ENCODE measurements at places on chromosomes 13 and 19.
A peak's percentile ranks its signal among the peaks of the same experiment; 100 is the strongest.

DNA sequence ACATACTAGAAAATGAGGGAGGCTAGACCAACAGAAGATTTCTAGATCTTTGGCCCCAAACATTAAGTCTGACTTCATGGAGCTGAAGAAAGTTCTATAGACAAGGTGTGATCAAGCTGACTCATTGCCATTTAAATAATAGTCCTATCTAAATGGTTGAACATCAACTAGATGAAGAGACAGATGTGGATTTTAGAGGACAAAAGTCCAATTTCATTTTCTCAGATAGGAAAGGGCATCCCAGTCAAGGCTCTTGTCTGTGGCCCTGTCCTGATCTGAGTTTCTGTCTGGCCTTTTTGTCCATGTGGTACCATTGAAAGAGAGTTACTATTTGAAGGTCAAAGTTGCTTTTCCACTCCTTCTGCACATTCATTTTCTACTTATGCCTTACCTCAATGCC lies 74.6 kb downstream of the MBNL2 start:
- no peak for DNase-seq

- DNase-seq, result no peak
Measured at GRCh38 chr13:97600458-97601075, 166.6 kb downstream of the RAP2A start.

GRCh38 chr19:17254636-17255035 lies 8.9 kb upstream of the NR2F6 start:
- no peak for DNase-seq

DNA sequence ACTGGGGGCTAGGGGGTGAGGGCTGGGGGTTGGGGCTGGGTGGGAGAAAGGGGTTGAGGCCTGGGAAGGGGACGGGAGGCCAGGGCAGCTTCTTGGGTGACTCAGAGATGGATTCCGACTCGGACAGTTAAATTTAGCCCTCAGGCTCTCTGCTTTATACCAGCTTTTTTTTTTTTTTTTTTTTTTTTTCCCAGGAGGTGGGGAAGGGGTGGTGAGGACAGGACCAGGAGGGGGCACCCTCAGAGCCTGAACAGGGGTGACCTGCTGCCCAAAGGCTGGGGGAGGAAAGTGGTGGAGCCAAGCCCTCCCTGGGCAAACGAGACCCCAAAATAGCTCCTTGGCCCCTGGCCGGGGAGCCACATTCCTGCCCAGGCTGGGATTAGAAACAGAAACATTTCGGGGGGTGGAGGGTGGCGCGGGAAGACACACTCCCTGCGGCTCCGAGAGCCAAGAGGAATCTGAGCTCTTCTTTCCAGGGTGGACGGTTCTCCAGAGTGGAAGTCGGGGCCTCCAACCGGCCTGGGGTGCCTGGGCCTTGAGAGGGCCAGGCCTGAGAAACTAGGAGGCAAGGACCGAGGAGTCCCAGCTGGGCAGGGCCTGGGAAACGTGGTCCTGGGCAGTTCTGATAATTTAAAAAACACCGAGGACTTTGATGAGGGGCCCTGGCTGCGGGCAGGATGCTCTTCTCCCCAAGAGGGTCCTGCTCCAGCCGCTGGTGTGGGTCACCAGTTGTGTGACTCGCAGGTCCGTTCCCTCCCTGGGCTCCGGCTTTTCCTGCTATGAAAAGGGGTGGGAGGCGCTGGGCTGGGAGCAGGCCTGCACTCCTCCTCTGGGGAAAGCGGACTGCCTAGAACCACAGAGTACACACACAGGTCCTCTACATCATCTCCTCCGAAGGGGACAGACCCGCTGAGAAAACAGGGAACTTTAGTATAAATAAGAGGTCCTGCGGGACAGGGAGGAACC lies 813 bp upstream of the DMPK start:
- DNase-seq, result no peak

DNA sequence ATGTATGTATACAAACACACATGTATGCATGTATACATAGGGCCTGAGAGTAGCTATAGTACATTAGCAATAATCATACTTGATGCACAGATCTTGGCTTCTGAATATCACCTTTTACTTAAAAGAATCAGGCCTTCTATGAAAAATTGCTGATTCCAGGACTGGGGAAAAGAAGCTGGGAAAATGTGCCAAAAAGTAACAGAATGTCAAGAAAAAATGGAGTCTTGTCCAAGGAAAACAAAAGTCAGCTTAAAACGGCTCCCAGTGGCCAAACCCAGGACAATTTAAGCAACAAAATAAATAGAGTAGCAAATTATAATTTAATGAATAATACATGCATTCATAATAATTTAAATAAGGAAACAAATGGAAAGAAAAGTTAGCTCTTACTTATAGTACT lies 2104.9 kb downstream of the PCDH9 start:
- DNase-seq, result no peak

- no peak for DNase-seq
Measured at GRCh38 chr13:37485756-37486155, 112.8 kb downstream of the POSTN start.

DNA sequence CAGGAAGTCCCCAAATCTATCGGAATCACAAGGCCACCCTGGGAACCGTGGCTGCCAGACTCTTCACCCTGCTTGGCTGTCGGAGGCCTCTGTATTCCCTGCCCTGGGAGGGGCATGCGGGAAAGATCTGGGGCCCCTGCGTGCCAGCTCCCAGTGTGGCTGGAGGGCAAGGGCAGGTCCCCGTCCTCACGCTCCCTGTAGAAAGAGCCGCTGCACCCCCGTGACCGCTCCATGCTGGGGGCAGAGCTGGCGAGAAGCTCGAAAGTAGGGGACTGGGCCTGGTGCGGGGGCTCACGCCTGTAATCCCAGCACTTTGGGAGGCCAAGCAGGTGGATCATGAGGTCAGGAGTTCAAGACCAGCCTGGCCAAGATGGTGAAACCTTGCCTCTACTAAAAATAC lies 208.4 kb upstream of the SOX1 start:
- DNase-seq, result no peak

GRCh38 chr13:29817604-29818378 lies 32.6 kb downstream of the UBL3 start:
- no peak for DNase-seq

DNA sequence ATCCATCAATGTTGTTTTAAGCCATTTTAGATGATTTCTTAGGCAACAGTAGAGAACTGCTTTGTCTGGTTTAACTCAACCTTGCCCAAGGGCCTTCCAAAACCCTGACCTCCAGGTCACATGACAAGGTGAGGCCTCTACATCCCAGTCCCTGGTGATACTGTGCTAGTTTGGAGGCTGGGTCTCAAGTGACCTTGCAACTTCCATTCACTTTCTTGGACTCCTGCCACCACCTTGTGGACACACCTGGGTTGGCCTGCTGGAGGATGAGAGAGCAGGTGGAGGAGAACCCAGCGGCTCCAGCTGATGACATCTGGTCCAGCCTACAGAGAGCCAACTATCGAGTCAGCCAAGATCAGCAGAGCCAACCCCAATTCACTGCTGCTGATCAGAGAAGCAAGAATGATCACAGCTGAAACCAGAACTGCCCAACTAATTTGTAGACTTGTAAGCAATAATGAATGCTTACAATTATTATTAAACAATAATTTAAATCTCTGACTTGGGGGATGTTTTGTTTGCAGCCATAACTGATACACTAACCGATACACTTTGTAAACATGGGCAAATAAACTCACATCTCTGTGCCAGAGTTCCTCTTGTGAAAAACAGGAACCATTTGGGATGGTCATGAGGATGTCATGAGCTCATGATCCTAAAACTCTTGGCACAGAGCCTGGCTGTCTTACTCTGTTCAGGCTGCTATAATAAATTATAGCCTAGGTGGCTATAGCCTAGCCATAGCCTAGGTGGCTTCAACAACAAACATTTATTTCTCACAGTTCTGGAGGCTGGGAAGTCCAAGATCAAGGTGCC lies 11.5 kb downstream of the FAM187B start:
- DNase-seq, result no peak

- DNase-seq, result no peak
Measured at GRCh38 chr19:48551437-48552302, at the start of gene SULT2B1. Gene SULT2B1 (plus strand): TSS chr19:48552172. CDS start chr19:48552253, 81 bp downstream.

- DNase-seq, result peak; percentile 7
Measured at GRCh38 chr19:17784201-17785008, 10.5 kb upstream of the B3GNT3 start.

GRCh38 chr19:17393002-17393401 lies 994 bp downstream of the CCDC194 start:
- DNase-seq, result no peak

- no peak for DNase-seq
Measured at GRCh38 chr19:17420475-17420924, 653 bp downstream of the MVB12A start.

DNA sequence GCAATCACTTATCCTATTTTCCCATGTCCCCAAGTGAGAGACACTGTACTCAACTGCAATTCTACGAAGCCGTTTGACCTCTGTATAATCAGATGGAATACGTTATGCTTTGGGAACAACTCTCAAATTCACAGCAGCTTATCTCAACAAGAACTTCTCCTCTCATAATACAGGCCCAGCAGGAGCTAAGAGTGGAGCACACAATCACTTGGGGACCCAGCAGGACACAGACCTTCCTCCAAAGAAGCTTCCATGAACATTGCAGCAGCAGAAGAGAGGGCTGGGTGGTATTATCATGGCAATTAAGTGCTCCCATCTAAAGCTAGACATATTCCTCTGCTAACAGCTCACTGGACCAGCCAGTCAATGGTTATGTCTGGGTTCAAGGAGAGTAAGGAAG lies 428.3 kb upstream of the MIR17HG start:
- no peak for DNase-seq

DNA sequence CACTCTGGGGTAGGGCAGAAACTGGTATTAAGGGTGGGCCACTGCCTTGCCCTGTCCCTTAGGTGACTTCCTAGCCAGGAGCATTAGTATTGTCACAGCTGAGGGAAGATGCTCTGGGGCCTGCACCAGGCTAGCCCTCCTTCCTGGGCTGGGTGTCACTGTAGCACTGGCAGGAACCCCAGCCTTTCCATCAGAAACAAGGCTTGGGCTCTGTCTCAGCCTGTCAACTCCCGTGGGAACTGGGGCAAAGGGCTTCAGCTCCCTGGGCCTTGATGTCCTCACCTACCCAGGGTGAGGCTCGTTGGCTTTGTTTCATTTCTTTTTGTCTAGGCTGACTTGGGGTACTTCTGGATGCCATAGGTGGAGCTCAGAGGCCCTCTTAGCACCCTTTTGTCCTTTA lies 18.0 kb downstream of the PAF1 start:
- no peak for DNase-seq

GRCh38 chr13:73870036-73870741 lies 264.0 kb downstream of the KLF12 start:
- no peak for DNase-seq

DNA sequence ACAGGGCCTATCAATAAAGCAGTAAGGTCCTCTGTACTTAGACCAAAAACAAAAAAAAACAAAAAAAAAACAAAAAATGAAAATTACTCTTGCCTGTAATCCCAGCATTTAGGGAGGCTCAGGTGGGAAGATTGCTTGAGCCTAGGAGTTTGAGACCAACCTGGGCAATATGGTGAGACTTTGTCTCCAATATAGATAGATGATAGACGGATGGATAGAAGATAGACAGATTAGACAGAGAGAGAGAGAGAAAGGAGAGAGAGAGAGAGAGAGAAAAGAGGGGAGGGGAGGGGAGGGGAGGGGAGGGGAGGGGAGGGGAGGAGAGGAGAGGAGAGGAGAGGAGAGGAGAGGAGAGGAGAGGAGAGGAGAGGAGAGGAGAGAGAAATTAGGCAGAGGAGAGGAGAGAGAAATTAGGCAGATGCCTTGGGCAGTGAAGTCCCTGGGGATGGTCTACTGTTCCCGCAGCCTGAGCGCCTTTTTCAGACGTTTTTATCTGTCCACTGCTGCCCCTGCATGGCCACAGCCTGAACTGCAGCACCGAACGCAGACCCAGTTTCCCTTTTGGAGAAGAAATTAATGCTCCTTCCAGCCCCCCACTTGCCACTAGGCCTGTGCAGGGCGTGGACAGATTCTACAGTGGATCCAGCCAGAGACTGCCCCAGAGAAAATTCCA lies 9.8 kb upstream of the ZNF627 start:
- peak; percentile 16 for DNase-seq

- DNase-seq, result no peak
Measured at GRCh38 chr13:44004878-44005277, 125.2 kb downstream of the LACC1 start.

DNA sequence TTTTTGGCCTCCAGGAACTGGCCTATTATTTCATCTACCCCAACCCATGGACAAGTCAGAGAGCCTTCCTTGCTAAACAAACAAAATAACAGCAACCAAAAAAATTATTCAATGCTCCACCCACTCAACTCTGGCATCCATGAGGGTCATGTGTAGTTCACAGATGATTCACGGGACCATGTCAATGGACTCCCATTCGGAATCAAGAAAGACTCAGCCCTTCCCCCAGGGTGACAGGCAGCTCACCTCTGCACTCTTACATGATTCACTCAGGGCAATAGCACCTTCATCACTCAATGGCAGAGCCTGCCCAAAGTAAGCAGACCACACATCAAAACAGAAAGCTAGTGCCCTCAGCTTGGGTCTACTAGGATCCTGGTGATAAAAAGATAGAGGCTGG lies 14.3 kb upstream of the SCEL start:
- DNase-seq, result no peak

- no peak for DNase-seq
Measured at GRCh38 chr13:94327318-94327717, 152.2 kb downstream of the DCT start.

GRCh38 chr13:57634839-57635165 lies 3.3 kb downstream of the PCDH17 start:
- DNase-seq, result no peak

GRCh38 chr13:112928972-112929782 lies 39.8 kb upstream of the MCF2L start:
- no peak for DNase-seq

- DNase-seq, result no peak
Measured at GRCh38 chr19:34588249-34588648, 88.7 kb downstream of the SCGB2B2 start.

DNA sequence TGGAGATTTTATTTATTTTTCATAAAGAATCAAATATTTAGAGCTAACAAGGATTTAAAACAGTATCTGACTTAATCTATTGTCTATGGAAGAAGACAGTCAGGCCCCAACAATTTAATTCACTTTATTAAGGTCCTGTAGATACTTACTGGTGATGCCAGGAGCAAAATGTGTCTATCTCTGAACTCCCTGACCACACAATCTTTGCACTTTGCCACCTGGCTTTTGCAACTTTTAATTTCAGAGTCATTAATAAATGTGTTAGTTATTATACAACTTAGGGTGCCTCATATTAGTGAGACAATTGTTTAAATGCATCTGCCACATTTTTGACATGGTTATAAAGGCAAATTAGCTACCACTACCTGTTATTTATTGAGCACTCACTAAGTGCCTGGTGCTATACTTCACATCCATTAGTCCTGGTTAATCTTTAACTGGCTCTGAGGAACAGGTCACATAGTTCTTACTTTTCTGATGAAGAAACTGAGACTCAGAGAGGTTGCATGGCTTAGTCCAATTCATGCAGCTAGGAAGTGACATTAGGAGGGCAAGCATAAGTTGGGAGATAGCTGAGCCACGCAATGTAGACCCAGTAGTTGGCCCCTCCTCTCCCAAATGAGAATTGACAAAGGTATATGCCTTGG lies 297.9 kb downstream of the DCT start:
- DNase-seq, result no peak

GRCh38 chr13:65882810-65883209 lies 1347.3 kb downstream of the PCDH9 start:
- DNase-seq, result no peak

All from C1 segment of cervical spinal cord (tissue), 14 donors.